ENCODE measurements at places on chromosomes 11 and 22.

DNA sequence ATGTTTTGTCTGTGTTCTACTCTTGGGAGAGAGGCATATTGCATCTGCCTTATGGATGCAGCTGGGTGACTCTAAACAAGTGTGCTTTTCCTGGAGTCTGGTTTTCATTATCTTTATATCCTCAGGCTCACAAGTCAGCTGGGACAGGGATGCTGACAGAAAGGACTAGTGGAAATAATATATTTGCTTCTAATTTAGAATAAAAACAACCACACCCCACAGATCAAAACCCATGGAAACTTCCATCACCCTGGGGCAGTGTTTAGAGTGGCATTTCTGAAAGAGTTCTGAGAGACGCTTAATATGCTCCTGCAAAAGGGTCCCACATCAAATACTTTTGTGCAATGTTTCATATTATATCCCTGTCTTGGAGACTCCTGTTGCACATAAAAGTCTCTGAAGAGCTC is 20.8 kb downstream of the KCNE3 start:
- DNase-seq: no peak

- DNase-seq: no peak
Observed at GRCh38 chr22:36236388-36237319, 2.7 kb downstream of the APOL2 start.

DNA sequence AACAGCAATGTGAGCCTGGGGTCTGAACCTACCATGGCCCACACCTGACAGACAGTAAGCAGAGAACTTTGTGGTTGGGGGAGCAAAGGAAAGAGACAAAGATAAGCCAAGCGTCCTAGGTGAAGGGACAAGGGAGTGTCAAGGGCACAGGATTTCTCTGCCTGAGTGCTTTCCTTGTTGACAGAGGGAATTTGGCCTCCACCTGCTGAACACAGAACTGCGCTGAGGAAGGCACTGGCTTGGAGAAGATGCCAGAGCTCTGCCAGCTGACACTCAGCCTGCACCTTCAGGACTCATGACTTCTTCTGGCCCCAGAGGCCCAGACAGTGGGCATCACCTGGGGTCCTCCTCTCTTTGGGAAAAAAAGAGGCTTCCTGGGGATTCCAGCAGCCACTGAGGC is 789 bp upstream of the LRRC55 start:
- DNase-seq: no peak

DNA sequence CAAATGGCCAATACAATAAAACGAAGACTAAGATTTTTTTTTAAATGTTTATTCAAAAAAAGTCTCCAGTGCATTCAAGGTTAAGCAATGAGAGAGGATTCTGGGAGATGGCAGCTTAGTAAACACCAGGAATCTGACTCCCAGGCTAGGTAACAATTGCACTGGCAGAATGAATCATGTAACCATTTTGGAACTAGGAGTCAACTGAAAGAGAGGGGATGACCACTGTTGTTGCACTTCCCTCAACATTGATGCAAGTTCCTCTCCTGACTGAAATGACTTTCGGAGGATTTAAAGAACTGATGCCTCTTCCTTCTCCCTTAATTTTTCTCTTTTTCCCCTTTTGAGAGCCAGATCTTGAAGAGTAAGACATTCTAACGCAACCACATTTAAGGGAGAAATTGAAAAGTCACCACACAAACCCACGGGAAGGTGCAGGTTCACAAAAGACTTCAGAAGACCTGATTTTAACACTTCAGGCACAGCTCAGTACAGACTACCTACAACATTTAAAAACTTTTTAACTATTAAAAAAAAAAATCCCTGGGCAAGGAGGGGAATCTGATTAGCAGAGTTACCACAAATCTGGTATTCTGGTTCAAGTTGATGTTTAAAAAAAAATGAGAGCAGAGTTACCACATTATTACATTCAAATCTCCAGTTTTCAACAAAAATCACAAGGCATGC is 56.8 kb downstream of the FCHSD2 start:
- no peak for DNase-seq

- no peak for DNase-seq
Observed at GRCh38 chr11:116576526-116576925, 196.3 kb downstream of the BUD13 start.

DNA sequence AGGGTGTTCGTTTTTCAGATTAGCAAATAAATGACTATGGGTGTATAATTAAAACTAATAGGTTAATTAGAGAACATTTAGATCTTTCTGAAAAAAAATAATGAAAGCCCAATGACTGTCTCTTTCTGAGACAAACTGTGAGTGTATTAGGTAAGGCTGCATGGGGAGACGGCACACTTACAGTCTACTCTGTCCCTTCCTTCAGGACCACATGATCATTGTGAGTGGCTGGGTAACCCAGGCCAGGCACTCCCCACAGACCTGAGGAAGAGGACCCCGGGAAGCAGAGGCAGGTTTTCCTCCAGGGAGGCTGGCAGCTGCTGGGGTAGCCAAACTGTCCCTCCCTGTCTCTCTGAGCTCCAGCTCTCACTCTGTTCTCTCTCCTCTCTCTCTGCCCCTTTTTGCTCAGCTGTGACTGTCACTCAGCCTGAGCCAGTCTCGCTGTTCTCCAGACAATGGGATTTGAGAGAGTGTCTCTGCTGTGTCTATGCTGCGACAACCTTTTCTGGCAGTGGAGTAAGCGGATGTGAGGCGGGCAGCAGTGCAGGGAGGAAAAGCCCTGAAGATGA is 83.1 kb upstream of the NCAM1 start:
- DNase-seq: no peak

GRCh38 chr11:43937434-43938411 is 4.7 kb upstream of the C11orf96 start:
- no peak for DNase-seq

- no peak for DNase-seq
Observed at GRCh38 chr11:57332694-57333440, 2.8 kb downstream of the SSRP1 start.

Data from nucleus accumbens (tissue), 56 donors.